Right lobe of liver (tissue), 6 donors: ENCODE measurements at places on chromosomes 3 and 15. TPM values are rescaled to one million over a fixed set of nuclear protein-coding genes. Genes with fewer than 3 reads are reported as not detected.

- DNase-seq: no peak
- no peaks in the 10 kb centered on the region for H3K4me1 ChIP-seq
- no peak overlapping the region for H3K4me3 ChIP-seq
- no peak overlapping the region for H3K27ac ChIP-seq
- no peaks in the 10 kb centered on the region for H3K27me3 ChIP-seq
- H3K36me3 ChIP-seq: no peaks in the 10 kb centered on the region
These were observed 165.6 kb downstream of the APBA2 start for GRCh38 chr15:29051422-29051821.

GOLGA6A gene
- 0.83 TPM for total RNA-seq

DNA sequence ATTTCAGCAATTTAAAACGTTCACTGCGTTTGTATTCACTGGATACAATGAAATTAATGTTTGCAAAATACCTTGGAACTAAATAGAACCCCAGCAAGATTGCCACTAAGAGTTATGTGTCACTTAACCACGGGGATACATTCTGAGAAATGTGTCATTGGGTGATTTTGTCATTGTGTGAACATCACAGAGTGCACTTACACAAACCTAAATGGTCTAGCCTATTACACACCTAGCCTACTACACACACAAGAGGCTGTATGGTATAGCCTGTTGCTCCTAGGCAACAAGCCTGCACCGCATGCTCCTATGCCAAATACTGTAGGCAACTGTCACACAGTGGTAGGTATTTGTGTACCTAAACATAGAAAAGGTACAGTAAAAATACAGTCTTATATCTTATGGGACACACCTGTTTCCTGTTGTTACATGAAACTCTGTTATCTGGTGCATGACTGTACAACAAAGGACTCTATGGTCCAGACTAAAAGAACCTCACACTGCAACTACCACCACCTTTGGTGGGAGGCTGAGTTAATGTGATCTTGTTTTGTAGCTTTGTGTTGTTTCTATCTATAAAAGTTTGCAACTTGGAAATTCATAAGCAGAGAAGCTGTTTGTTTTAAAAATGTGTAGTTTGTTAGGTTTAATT is 92.2 kb upstream of the NTRK3 start:
- H3K27ac ChIP-seq: no peak overlapping the region
- H3K27me3 ChIP-seq: no peaks in the 10 kb centered on the region
- no peaks in the 10 kb centered on the region for H3K36me3 ChIP-seq

- no peaks in the 10 kb centered on the region for H3K36me3 ChIP-seq
- H3K27ac ChIP-seq: no peak overlapping the region
- H3K4me1 ChIP-seq: no peaks in the 10 kb centered on the region
- H3K27me3 ChIP-seq: no peaks in the 10 kb centered on the region
These were observed 503.8 kb upstream of the ARRDC4 start for GRCh38 chr15:97456521-97457202.

GRCh38 chr3:175288621-175289020 is 429.5 kb downstream of the NAALADL2 start:
- no peaks in the 10 kb centered on the region for H3K36me3 ChIP-seq
- H3K27me3 ChIP-seq: no peaks in the 10 kb centered on the region
- no peak overlapping the region for H3K4me3 ChIP-seq
- no peaks in the 10 kb centered on the region for H3K4me1 ChIP-seq
- no peak overlapping the region for H3K27ac ChIP-seq

GRCh38 chr3:161579395-161580126 is 83.0 kb downstream of the OTOL1 start:
- H3K27me3 ChIP-seq: no peaks in the 10 kb centered on the region
- H3K27ac ChIP-seq: no peak overlapping the region
- no peak overlapping the region for H3K4me3 ChIP-seq
- H3K4me1 ChIP-seq: no peaks in the 10 kb centered on the region
- no peaks in the 10 kb centered on the region for H3K36me3 ChIP-seq

- H3K27me3 ChIP-seq: no peaks in the 10 kb centered on the region
- no peak overlapping the region for H3K4me3 ChIP-seq
- DNase-seq: no peak
- H3K36me3 ChIP-seq: no peaks in the 10 kb centered on the region
- H3K4me1 ChIP-seq: no peaks in the 10 kb centered on the region
- H3K27ac ChIP-seq: no peak overlapping the region
These were observed 53.3 kb upstream of the CPOX start for GRCh38 chr3:98646680-98647079.

DNA sequence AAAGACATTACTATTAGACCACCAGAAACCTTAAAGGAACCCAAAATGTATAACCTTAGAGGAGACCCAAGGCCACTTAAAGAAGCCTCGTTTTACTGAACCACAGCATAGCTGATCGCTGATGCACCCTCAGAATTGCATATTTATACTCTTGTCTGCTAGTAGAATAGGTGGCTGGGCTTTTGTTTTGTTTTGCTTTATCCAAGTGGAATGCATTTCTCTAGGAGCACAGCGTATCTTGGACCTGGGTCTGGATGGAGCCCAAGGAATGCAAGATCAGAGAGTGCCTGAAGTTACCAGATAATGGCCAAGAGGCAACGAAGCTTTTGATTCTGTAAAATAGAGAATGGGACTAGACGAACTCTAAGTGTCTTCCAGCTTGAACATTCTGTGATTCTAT is 129.2 kb upstream of the COL8A1 start:
- no peaks in the 10 kb centered on the region for H3K4me1 ChIP-seq
- DNase-seq: no peak
- H3K27me3 ChIP-seq: no peaks in the 10 kb centered on the region
- no peaks in the 10 kb centered on the region for H3K36me3 ChIP-seq
- no peak overlapping the region for H3K27ac ChIP-seq
- H3K4me3 ChIP-seq: no peak overlapping the region

CTDSPL2 gene
- total RNA-seq: 14.9 TPM

- H3K4me1 ChIP-seq: peaks cover 4% of the 10 kb centered on the region
- H3K4me3 ChIP-seq: no peak overlapping the region
These were observed 6.1 kb upstream of the ZSCAN2 start for GRCh38 chr15:84594617-84595290.

TTLL13 gene
- not detected for total RNA-seq

DNA sequence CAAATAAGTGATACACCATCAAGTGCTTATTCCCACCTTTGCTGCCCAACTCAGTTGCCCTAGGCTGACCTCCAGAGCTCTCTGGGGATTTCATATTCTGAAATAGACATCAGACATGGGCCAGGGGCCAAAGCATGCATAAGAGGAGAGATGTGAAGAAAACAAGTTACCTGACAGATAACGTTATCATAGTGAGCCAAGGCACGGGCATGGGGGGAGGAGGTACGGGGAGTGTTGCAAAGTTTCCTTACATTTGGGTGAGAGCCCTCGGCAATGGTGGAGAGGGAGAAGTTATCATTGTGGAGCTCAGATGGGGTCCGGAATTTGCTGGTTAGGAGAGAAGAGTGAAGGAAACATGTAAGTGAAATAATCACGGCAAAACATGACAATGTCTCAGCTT is 9.8 kb downstream of the CSPG5 start:
- DNase-seq: no peak
- H3K36me3 ChIP-seq: no peaks in the 10 kb centered on the region
- no peak overlapping the region for H3K4me3 ChIP-seq

MYZAP gene
- not detected for total RNA-seq

DNA sequence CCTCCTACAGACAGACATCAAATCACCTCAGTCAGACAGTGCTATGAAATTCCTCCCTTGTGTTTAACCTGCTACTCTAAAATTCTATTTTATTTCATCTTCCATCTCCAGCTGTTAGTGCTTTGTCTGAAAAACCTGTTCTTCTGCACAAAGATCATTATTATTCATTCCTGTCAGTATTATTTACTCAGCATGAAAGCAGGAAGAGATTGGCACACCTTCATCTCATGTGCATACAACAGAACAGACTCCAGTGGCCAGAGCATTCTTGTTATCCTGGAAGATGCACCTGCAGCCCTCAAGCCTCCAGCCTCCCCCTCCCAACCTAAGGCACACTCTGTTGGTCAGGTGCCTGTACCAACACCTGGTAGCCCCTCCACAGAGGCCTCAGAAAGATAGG is 1.8 kb upstream of the ROPN1B start:
- DNase-seq: no peak
- H3K27me3 ChIP-seq: peaks cover 3% of the 10 kb centered on the region
- H3K4me3 ChIP-seq: no peak overlapping the region
- no peaks in the 10 kb centered on the region for H3K36me3 ChIP-seq

GRCh38 chr15:92471288-92471687 is 77.6 kb downstream of the ST8SIA2 start:
- H3K36me3 ChIP-seq: no peaks in the 10 kb centered on the region
- H3K27me3 ChIP-seq: no peaks in the 10 kb centered on the region
- DNase-seq: no peak

GRCh38 chr3:50268276-50268675 is 671 bp upstream of the SEMA3B start:
- no peak overlapping the region for H3K27ac ChIP-seq
- H3K4me3 ChIP-seq: no peak overlapping the region
- no peaks in the 10 kb centered on the region for H3K27me3 ChIP-seq
- no peaks in the 10 kb centered on the region for H3K36me3 ChIP-seq

DNA sequence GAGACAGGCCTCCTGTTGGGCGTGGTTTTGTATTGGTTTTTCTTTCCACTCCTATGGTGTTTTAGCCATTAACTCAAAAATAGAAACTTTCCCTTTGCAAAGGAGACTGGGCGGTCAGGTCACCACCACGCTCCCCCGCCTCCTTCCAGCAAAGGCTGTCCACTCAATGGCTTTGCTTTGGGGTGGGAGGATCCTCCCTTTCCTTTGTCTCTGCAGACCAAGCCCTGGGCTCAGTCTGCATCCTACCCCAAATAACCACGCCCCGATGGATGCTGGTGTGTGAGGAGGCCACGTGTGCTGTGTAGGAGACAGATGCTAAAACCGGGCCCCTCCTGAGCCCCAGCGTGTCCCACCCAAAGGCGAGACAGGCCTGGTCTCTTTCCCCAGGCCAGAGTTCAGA is 68.5 kb downstream of the GRIP2 start:
- no peak for DNase-seq
- no peaks in the 10 kb centered on the region for H3K27me3 ChIP-seq
- H3K36me3 ChIP-seq: no peaks in the 10 kb centered on the region
- no peak overlapping the region for H3K4me3 ChIP-seq
- H3K4me1 ChIP-seq: no peaks in the 10 kb centered on the region

DNA sequence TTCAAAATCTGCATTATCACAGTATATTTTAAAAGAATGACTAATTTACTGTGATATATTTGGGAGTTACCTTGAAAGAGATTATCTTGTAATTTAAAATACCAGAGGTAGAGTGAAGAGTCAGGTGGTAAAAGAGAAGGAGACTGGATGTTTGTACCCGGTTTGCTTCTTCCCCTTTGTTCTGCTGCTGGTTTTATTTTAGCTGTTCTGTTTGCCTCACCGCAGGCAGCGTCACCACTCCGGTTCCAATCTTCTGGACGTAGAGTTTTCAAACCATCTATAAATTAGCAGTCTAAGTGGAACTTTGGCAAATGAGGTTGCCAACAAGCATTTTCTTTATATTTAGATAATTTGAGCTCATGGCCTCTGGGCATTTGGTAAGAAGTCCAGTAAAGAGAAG is 38.2 kb downstream of the PPARG start:
- no peaks in the 10 kb centered on the region for H3K4me1 ChIP-seq
- H3K27me3 ChIP-seq: no peaks in the 10 kb centered on the region
- DNase-seq: no peak
- H3K27ac ChIP-seq: no peak overlapping the region

DNA sequence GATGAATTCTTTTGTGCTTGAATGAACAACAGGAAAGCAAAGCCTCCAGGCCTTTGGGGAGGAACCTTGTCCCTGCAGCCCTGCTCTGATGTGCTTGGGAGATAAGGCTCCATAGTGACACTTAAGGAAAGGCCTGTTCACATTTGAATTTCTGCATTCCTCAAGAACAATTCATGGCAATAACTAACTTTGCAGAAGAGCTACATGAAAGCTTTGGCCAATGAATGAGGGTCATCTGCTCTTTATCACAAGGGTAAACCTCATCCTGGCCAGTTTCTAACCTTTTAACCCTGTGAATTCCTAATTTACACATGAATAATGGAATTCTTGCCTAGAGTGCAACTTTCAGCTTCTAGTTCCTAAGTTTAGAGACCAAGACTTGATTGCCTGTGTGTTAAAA is 5.6 kb downstream of the PRTG start:
- no peak overlapping the region for H3K27ac ChIP-seq
- H3K36me3 ChIP-seq: no peaks in the 10 kb centered on the region
- no peaks in the 10 kb centered on the region for H3K27me3 ChIP-seq
- DNase-seq: no peak

GRCh38 chr3:110504401-110504800 is 567.2 kb upstream of the NECTIN3 start:
- H3K27me3 ChIP-seq: no peaks in the 10 kb centered on the region
- no peak for DNase-seq
- H3K36me3 ChIP-seq: no peaks in the 10 kb centered on the region
- no peak overlapping the region for H3K27ac ChIP-seq
- H3K4me1 ChIP-seq: no peaks in the 10 kb centered on the region

GRCh38 chr3:64224826-64225610 is at the start of gene PRICKLE2:
Gene PRICKLE2 (minus strand): TSS chr3:64225466. CDS start chr3:64198927, 26,539 bp downstream.
- peak within 1 kb of the TSS; percentile 57 for H3K27ac ChIP-seq
- H3K4me1 ChIP-seq: no peaks in the 10 kb centered on the region
- H3K27me3 ChIP-seq: no peaks in the 10 kb centered on the region
- DNase-seq: peak; percentile 63

- no peaks in the 10 kb centered on the region for H3K4me1 ChIP-seq
- no peak overlapping the region for H3K27ac ChIP-seq
- no peaks in the 10 kb centered on the region for H3K27me3 ChIP-seq
- H3K4me3 ChIP-seq: no peak overlapping the region
- no peak for DNase-seq
These were observed 19.0 kb upstream of the IL1RAP start for GRCh38 chr3:190494907-190495306.
